ENCODE measurements at places on chromosomes 4 and X.

DNA sequence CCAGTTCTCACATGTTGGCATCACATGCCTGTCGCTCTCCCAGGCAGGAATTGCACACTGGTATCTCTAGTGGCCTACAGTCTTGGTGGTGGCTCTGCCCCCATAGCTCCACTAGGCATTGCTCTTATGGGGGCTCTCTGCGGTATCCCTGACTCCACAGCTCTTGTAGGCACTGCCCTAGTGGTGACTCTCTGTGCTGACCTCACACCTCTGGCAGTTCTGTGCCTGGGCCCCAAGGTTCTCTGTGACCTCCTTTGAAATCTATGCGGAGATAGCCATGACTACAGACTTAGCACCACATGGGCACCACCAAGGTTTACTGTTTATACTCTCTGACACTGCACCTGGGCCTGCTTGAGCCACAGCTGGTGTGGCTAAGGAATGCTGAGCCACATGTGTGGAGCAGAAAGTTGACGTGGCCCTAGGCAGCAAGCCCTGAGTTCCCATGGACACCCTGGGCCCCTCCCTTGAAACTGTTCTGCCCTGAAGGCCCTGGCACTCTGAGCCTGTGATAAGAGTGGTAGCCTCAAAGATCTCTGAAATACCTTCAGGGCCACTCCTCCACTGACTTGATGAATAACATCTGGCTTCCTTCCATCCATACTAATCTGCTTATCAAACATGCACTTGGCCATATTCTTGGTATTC, 8.0 kb downstream of the SLC9B1 start:
- DNase-seq, result no peak

GRCh38 chr4:41257257-41257901, 651 bp downstream of the UCHL1 start:
- DNase-seq, result no peak

DNA sequence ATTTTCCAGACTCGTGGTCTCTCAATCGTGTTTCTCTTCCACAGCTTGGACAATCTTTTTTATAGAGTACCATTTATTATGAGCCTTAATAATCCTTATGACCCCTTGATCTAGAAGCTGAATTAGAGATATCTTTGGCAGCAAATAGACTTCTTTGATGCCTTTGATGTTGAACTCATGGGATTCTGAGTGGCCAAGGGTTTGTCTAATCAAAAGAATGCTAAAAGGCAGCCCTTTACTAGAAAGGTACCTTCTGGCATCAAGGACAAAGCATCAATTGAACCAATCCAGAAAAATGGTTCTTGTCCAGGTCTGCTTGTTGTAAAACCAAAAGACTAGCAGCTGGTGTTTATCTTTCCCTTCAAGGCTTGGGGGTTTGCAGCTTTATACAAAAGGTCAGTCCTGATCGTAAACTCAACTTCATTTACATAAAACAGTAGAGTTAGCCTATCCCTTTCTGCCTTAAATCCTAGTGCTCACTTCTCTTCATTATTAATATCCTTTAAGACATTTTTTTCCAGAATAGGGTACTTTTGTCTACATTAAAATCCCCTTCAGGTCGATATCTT, 411.3 kb downstream of the FAT4 start:
- DNase-seq, result no peak

DNA sequence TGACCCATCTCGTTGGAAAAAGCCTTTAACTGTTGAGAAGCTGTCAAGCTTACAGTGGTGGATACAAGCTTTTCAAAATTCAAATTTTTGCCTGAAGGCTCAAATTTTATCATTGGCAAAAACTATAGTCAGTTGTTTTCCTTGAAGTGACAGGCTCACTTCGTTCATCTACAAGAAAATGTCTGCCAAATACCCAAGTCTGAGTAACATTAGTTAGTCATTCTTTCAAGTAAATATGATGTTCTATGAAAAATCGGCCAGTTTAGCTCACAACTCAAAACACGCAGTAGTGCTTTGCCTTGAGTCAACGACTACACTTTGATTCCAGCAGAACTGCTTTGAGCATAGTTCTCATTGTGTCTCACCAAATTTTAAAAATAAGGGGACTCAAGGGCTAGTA, 170.3 kb upstream of the MAMLD1 start:
- no peak for DNase-seq

GRCh38 chr4:36041340-36041739, 203.0 kb downstream of the ARAP2 start:
- no peak for DNase-seq

DNA sequence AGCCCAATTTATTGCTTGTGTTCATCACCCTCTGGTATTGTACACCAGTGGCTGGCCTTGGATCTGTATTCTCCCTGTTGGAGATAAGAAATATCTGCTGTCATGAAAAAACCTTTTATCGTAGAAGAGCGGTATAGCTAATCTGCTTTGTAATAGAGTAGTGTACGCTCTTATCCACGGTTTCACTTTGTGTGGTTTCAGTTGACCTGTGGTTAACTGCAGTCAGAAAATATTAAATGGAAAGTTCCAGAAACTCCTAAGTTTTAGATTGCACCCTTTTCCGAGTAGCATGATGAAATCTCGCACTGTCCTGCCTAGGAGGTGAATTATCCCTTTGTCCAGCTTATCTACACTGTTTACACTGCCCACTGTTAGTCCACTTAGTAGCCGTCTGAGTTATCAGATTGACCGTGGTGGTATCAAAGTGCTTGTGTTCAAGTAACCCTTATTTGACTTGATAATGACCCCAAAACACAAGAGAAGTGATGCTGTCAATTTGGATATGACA, 42.4 kb downstream of the KDM6A start:
- DNase-seq, result no peak

- no peak for DNase-seq
Measured at GRCh38 chrX:113790987-113791386, 792.9 kb upstream of the HTR2C start.

DNA sequence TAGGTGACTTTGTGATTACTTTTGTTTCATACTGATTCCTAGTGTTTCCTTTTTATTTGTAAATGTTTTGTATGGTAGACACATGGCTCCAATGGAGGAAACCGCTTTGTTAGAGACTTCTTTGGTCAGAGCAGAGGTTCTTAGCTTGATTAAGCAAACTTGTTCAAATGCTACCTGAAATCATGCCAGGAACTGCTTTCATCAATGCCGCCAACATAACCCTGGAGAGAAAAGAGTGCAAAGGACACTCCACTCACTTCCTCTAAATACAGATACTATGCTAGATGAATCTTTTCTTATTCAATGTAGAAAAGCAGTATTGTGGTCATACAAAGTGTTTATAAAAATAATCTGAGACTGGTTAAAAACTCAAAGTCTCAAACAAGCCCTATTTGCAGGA, 25.7 kb upstream of the COX7B2 start:
- no peak for DNase-seq

DNA sequence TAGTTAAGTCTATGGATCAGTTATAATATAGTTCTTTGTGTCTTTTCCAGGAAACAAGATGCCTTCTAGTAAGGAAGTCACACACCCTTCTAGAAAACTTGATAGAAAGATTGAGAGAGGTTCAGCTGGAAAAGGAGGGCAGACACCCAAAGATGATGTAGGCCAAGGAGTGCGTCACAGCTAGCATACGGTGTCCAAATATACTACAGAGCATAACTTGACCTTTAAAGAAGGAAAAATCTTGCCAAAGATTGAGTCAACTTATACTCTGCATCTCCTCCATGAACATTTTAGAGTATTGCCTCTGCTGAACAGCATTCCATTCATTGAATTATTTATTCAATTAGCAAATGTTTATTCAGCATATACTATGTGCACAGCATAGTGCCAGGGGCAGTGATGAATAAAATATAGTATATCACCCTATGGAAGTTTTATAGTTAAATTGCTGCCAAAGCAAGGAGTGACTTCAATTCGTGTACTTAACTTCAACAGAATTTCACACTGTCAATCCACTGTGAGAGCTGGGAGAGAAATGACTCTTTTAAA, 51.9 kb upstream of the SLC6A14 start:
- DNase-seq, result no peak

DNA sequence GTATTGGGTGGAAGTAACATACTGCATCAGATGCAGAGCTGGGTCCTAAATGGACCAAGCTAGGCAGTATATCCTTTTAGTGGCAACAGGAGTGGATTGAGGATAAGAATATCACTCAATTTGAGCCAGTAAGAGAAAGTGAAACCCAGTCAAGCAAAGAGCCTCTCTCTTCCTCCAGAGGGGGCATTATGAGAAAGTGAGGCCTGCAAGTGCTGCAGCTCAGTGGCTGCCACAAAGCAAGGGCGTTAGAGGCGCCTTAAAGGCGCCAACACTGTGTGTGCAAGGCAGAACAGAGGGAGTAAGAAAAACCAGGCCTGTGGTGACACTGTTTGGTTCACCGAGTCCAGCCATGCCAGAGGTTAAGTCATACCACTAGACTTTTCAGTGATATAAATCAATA, 17.5 kb downstream of the STX18 start:
- DNase-seq, result no peak

- DNase-seq, result no peak
Measured at GRCh38 chr4:24557026-24558025, 27.0 kb downstream of the DHX15 start.

GRCh38 chr4:32268863-32269262, 1548.7 kb downstream of the PCDH7 start:
- DNase-seq, result no peak

GRCh38 chrX:10360116-10360515, 203.3 kb downstream of the CLCN4 start:
- no peak for DNase-seq

DNA sequence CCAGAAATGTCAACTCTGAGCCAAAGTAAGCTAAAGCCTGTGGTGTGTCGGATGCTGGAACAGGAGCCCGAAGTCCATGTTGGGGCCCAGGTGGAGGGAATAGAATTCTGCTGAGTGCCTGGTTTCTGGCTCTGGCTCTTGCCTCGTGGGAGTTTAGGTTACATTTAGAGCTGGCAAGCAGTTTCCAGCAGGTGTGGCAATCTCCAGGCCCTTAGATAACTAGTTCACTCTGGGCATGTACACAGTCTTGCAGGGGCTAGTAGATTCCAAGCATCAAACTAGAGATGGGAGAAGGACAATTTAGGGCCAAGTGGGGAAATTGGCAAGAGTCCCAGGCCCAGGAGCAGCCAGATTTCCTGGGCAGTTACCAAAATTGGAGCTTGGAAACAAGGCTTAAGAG, 56.3 kb upstream of the STOX2 start:
- no peak for DNase-seq

- no peak for DNase-seq
Measured at GRCh38 chrX:74371425-74372222, 49.7 kb upstream of the SLC16A2 start.

GRCh38 chr4:18698119-18698883, 676.7 kb upstream of the LCORL start:
- DNase-seq, result no peak

GRCh38 chrX:103697687-103698086, 11.2 kb upstream of the MORF4L2 start:
- no peak for DNase-seq

- DNase-seq, result no peak
Measured at GRCh38 chr4:185803022-185803421, 9.0 kb downstream of the SORBS2 start.

- DNase-seq, result no peak
Measured at GRCh38 chr4:189090174-189090814, 850.4 kb upstream of the FRG1 start.

DNA sequence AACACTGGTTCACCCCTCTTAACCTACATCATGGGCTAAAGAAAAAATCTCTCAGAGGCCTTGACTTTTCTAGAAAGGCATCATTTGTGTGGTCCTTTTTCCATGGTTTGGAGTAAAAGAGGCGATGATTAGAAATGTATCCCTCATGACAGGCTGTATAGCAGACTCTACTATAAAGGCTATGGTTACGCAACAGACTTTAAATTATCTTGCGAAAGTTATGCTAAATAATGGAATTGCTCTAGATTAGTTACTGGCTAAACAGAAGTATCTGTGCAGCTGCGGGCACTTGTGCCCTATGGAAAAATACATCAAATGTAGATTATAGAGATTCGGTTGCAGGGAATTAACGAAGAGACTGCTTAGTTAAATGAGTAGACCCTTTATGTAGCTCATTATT, 101.6 kb downstream of the TMEM47 start:
- DNase-seq, result no peak

DNA sequence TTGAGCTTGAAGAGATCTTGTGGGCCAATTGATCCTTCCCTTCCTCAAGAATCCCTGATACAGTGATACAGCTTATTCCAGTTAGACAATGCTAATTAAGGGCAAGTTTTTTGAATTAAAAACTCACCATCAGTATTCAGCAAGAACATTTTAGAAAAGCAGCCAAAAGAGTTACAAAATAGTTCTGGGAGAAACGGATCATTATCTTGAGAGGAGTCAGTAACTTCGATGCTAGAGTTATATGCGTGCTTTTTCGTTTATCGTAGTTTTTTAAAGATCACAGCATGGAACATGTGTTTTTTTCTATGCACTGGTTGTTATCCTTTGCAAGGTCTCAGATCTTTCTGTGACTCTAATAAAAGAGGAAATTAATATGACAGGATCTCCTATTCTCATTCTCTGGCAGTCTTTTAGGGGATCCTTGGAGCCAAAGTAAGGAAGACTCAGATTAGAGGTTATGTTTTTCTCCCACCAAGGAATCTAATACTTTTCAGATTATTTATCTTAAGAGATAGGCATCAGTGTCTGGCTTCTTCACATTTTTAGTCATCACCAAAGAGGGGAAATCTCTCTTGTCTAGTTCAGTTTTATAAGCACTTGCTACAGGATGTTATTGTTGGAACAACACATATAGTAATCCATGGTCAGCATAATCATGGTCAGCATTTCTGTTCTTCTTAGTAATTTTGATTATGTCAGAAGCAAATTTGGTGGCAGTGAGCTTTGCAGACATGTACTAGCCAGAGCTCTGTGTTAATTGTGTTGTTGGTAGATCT, 109.7 kb downstream of the PDLIM5 start:
- no peak for DNase-seq

DNA sequence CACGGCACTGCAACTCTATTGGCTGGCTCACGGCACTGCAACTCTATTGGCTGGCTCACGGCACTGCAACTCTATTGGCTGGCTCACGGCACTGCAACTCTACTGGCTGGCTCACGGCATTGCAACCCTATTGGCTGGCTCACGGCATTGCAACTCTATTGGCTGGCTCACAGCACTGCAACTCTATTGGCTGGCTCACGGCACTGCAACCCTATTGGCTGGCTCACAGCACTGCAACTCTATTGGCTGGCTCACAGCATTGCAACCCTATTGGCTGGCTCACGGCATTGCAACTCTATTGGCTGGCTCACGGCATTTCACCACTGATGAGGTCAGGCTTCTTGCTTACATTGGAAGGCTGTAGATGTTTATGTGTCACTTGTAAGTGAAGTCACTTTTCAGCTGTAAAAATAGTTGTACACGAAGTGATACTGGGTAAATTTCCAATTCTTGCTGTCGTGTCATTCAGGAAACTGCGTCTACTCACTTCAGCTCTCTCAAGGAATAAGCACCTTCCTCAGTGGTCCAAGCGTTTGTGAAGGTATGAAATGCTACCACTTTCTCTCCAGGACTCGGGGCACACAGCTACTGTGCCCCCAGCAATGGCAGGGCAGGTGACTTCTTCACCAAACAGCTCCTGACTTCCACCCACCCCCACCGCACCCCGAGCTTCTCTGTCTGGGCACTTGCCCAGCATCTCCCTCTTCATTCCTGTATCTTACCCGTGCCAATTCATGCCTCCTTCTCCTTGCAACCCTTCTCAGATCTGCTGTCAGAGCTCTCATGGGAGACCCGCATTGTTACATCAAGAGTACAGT, 141.3 kb downstream of the AFAP1 start:
- no peak for DNase-seq
